Mucosa of gallbladder (tissue), 1 donor: ENCODE measurements at places on chromosomes 7 and 10. TPM values are rescaled to one million over a fixed set of nuclear protein-coding genes. Genes with fewer than 3 reads are reported as not detected.

DNA sequence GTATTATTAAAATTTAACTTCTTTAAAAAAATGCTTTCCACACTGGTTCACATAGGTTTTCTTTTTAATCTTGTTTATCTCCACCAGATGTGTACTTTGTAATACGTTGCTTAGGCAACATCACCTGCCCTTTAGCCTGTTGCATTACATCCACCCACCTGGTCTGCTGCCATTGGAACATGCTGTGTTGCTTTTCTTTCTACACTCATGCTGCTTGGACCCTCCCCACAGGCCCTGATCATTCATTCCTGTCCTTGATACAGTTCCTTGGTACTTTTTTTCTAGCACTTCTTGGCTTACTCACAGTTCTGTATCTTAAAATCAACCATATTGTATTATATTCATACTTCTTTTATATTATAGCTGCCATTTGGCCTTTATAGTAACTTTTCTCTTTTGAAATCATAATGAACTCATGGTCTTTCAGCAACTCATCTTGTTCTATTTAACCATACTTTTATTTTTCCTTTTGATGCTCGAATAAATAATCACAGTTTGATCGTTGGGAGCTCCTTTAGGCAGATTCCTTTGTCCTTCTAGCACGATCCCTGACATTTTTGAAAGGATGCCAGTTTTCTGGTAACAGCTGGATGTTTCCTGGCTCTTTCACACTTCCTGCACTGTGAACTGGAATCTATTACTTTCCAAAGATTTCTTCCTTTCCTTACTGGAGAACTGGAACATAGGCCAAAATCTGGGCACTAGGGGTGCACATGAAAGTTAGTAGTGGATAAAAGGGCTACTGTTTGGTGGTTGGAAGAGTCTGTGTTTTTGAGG is 125.1 kb downstream of the CDK14 start:
- peak; percentile 72 for DNase-seq

- no peak for DNase-seq
These were observed 48.9 kb downstream of the VOPP1 start for GRCh38 chr7:55523366-55523765.

DNA sequence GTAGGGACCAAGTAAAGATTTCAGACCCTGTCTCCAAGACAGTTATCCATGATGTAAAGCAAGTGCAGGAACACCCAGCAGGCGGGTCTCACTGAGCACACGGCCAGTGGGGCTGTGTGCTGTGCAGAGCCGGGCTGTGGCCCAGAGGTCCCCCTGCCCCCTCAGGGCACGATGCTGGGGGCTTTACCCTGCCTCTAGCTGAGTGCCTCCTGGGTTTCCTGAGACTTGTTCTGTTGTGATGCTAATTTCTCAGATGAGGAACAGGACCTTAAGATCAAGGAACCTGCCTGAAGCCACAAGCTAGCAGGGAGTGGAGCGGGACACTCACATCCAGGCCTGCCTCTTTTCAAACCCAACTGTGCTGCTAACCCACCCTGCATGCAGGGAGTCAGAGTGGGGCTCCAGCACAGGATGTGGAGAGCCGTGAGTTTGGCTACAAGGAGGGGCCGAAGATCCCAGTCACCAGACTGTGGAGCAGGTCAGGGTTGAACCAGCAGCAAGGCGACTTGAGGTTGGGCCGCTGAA is 76.1 kb upstream of the LYZL2 start:
- DNase-seq, result no peak

GRCh38 chr10:108469940-108470339 is 1305.4 kb upstream of the SORCS1 start:
- no peak for DNase-seq

DNA sequence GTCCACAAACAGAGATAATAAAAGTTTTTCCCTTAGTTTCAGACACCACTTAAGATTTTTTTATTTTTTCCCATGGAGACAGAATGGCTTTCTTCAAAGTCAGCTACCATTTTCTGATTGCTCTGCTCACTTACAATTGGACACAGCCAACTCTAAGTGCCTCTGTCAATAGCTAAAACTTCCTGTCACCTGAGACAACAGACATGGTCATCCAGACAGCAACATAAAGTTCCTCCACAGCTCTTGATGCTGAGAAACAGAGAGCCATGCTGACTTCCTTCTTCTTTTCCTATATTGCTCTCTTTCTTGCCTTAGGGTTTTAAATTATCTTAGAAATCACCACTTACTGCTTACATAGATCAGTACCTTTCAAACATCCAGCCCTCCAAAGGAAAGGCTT is 12.0 kb downstream of the ZNF800 start:
- no peak for DNase-seq

DNA sequence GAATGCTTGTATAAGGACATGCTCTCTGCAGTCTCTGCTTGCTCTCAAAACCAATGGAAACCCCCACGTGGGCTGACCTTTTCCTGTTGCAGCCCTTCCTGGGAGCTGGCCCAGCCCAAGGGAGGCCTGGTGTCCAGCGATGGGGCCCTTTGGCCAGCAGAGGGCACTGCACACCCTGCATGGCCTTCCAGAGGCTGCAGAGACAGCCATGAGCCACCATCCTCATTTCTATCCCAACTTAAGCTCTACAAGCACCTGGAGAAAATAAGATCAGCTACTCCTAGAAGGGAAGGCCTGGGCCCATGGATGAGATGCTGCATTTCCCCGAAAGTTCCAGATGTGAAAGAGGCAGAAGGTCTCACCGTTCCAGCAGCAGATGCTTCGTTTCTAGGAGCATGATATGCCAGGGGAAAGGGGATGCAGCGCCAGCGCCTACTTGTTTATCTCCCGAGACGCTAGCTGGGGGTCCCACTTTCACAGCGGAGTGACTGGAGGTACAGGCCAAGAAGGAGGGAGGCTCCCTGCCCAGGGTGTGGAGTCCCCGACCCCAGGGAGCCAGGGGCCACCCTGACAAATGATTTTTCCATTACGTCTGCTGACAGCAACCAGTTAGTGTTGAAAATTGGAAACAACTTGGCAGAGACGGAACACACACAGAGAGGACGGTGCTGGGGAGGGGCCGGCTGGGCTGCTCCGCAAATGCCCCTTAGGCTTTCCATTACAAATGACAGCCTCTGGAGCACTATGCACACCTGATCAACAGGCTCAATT is 106.4 kb downstream of the ZRANB1 start:
- DNase-seq, result peak; percentile 84

- no peak for DNase-seq
These were observed 8.6 kb downstream of the RAPGEF5 start for GRCh38 chr7:22348379-22348778.

DNA sequence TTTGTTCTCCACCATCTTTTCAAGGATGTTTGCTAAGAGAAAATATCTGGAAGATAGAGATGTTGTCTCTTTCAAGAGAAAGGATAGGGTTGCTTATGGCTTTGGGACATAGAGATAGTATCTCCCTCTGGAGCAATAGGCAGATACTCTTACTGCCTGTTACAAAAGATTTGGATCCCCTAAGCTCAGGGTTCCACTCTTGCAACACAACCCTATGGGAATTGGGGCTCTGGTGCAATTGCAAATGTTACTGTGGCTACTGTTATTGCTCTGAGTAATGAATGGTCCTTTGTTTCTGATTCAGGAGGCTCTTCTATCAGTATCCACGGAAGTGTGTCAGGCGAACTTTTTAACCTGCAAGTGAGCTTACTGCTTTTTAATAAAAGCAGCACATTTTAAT is 88.8 kb downstream of the GPR85 start:
- DNase-seq, result no peak

DNA sequence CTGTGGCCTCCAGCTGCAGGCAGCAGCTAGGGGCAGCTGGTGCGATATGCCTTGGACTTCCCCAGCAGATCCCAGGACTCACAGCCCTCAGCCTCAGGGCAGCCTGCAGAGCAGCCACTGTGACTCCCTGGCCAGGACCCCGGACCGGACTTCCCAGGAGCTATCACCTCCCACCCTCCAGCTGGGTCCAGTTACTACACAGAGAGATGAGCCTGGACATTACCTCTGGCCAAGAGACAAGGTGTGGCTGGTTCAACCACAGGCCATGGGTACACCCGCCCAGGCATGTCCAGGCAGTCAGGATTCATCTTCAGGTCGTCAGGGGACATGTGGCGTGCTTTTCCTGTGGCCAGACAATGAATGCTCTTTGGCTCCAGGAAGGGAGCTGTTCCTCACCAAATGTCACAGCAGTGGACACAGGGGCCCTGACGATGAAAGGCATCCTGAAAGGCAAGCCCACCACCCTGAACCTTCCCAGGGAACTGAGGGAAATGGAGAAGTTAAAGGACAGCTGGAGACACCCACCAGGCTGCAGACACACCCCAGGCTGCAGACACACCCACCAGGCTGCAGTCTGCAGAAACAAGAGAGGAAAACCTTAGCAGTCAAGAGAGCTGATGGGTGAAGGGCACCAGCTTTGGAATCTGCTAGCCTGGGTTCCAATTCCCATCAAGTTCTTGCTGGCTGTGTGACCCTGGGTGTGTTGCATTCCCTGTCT is 25.8 kb upstream of the NANOS1 start:
- DNase-seq, result no peak

DNA sequence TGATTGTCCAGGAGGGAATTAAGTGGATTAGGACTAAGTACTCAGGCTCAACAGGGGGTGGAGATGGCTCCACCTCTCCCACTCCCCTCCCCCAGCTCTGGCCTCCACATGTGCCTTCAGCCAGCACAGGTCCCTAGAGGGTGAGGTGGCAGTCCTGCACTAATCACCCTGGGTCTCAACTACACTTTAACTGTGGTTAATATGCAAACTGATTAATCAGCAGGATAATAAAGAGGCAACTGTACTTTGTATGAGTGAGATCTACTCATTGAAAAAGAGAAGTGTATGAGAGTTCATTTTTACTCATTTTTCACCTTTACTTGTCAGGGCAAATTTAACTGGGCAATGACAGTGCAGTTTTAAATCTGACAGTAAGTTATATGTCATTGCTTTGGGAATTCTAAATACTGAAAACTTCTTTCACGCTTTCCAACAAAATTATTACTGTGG is 223.8 kb upstream of the CCDC6 start:
- no peak for DNase-seq

- DNase-seq, result no peak
These were observed 29.5 kb upstream of the HSPB1 start for GRCh38 chr7:76272851-76273497.

GRCh38 chr7:11751315-11751714 is 80.7 kb downstream of the THSD7A start:
- no peak for DNase-seq

- no peak for DNase-seq
These were observed 7.1 kb downstream of the ATOH7 start for GRCh38 chr10:68224810-68225209.

GRCh38 chr7:148901178-148901577 is 17.1 kb upstream of the EZH2 start:
- DNase-seq, result no peak

GRCh38 chr10:42941295-42941644 is 135.6 kb upstream of the RET start:
- no peak for DNase-seq

DNA sequence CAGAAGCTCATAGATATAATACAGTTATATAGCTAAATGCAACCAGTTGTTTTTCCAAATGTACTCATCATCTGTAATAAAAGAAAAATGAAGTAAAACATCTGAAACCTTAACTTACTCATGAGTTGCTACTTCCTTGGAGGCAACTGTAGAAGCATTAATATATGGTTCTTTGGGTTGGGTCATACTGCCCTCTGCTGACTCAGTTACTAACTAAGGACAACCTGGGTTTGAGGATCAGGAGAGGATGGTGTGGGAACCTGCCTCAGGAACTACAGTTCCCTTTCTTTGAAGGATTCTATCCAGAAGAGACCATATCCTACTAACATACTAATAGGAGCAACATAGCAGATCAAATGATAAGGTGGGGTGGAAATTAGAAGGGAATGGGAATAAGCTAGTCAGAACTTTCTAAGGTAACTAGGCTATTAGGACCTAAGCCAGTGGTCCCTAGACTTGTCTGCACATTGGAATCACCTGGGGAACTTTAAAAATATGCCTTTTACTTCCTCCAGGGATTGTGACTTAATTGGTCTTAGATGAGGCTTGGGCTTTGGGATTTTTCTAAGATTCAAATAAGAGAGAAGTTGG is 20.7 kb downstream of the COX15 start:
- DNase-seq, result peak; percentile 57

- no peak for DNase-seq
These were observed 176.3 kb downstream of the CREB5 start for GRCh38 chr7:28588602-28589001.

DNA sequence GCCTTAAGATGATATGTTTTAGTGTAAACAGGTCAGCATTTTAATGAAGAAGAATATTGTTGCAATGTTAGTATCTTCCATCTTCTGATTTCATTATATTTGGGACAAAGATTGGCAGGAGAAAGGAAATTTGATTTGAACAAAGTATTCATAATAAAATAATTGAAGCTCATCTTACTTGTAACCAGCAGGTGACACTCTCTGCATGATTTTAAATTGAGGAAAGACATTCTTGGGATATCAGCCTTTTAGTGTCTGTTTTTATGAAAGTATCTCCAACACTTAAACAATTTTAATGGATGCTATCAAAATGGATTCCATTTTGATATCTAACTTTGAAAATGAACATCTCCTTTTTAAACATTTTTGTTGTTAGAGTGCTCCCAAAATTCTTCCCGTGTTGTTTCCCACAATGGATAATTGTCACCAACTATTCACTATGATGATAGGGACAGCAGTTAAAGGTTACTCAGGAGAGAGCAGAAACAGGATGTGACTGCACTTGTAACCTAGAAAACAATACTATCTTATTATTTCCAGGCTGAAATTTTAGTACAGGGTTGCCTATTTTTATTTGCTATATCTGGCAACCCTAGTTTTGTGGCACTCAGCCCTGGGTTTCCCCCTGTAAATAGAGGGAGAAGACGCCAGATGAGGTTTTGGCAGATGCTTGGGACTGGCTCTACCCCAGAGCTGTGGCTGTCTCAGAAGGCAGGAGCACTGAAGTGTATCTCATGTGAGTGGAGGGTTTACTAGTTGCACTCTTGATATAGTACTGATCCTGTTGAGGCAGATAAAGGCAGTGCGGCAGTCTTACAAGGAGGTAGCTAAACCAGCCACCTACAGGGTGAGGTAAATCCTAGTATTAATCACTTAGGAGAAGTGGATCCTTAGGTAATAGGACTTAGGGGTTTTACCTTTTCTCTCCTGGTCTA is 31.0 kb upstream of the ABCB4 start:
- DNase-seq, result no peak

DNA sequence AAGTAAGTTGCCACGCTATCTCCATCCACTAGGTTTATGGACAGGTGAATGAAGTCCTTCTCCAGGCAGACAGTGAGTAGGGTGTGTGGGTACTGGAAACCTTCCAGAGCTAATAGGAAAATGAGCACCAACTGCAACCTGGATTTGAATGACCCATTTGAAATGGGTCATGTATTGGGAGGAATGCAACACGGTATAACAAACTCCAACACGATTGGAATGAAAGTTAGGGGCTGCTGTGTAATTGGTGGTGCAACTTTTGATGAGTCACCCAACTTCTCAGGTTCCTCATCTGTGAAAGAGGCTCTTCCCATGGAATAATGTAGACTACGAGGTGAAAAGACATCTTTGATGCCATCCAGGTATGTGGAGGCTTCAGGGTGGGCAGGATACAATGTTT is 241.4 kb upstream of the PODXL start:
- DNase-seq, result no peak

- DNase-seq, result no peak
These were observed 24.7 kb upstream of the SLC18A3 start for GRCh38 chr10:49585387-49585786.

The TMEM140 gene
- total RNA-seq, result 19.4 TPM

The MDH2 gene
- total RNA-seq, result 135 TPM

The CADPS2 gene
- total RNA-seq, result 38.4 TPM

The EIF4EBP2 gene
- total RNA-seq, result 88.2 TPM

The CRPPA gene
- total RNA-seq, result 3.3 TPM
